ENCODE measurements at places on chromosomes 3 and 15. TPM values are rescaled to one million over a fixed set of nuclear protein-coding genes. Genes with fewer than 3 reads are reported as not detected.

- DNase-seq, result peak; percentile 85
Observed at GRCh38 chr15:38129531-38130204, 123.0 kb upstream of the SPRED1 start.

FGD5 gene
- total RNA-seq, result 3.8 TPM

DNA sequence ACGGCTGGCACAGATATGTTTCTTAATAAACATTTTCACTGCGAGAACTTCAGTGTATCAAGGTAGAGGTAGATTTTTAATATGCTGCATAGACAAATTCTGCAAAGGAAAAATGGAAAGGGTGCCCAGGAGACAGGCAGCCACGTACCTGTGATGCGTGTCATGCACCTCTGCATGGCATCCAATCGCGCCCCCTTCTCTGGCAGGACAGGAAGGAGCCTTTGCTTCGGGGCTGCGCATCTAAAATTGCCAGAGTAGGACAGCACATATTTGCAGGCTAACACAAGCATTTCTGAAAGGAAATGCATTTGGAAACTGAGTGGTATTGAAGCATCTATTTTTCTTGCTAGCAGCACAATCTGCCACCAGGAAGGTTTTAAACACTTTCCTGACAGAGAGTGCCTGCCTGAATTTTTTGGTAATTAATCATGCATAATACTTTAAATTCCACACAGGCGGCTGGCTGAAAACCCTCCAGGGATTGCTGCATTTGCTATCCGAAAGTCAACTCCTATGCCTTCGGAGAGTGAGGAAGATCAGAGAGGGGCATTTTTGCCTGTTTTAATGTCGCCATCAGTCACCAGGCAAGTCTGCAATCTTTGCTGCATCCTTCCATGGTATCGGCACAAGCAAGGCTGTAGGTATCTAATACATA is 165.1 kb upstream of the ATP10A start:
- DNase-seq, result no peak

- DNase-seq, result no peak
Observed at GRCh38 chr15:62071711-62072308, 5.0 kb downstream of the C2CD4A start.

DNA sequence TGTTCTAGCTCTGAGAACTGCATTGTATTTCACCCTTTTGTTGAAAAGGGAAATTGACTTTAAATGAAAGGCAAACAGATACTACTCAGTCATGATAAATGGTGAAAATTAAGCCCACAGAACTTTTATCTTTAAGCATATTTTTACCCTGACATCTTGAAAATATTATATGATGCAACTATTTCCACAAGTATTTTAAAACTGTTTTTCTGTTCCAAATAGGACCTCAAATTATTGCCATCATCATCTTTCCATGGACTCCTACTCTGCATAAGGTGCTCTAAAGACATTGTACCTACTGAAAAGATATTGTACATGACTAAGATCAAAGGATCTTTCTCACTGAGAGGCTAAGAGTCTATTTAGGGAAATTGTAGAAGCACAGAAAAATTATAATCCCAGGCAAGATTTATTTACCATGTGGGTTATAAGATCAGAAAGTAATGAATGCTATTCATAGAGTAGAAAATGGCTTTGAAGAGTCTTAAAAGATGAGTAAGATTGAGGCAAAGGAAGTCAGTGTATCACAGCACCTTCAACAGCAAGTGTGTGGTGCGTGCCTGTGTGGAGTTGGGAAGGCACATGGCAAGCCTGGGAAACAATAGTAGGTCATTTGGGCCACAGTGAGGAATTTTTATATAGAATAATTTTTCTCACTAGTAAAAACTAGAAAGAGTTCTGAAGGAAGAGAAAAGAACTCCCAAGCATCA is 68.8 kb downstream of the VGLL3 start:
- no peak for DNase-seq

EDEM1 gene
- total RNA-seq, result 78.9 TPM
